Naive thymus-derived CD8-positive, alpha-beta T cell (primary cell): ENCODE measurements at places on chromosomes 5 and 9. TPM values are rescaled to one million over a fixed set of nuclear protein-coding genes. Genes with fewer than 3 reads are reported as not detected.
A peak's percentile ranks its signal among the peaks of the same experiment; 100 is the strongest.

DNA sequence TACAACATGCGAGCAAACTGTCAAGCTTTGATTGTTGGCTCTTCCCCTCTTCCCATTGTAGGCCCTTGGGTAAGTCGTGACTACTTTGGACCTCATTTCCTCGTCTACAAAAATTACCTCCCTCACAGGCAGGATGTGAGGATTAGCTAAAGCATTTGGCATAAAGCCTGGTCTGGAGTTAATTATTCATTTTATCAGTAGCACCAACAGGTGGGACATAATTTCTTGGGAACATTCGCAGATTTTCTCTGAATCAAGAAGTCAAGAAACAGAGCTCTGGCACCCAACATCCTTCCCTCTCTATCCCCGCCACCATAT is 39.9 kb upstream of the SEMA6A start:
- peaks cover 5% of the 10 kb centered on the region for H3K27me3 ChIP-seq
- no peak overlapping the region for H3K27ac ChIP-seq
- H3K4me1 ChIP-seq: no peaks in the 10 kb centered on the region
- no peaks in the 10 kb centered on the region for H3K36me3 ChIP-seq

GRCh38 chr5:132439521-132440089 is 51.0 kb downstream of the IRF1 start:
- H3K4me3 ChIP-seq: peak overlapping the region; percentile 47
- peak overlapping the region; percentile 82 for H3K27ac ChIP-seq

- no peaks in the 10 kb centered on the region for H3K36me3 ChIP-seq
- no peak for DNase-seq
- H3K4me1 ChIP-seq: no peaks in the 10 kb centered on the region
- no peak overlapping the region for H3K27ac ChIP-seq
Observed at GRCh38 chr9:124108216-124108615, 96.6 kb downstream of the LHX2 start.

DNA sequence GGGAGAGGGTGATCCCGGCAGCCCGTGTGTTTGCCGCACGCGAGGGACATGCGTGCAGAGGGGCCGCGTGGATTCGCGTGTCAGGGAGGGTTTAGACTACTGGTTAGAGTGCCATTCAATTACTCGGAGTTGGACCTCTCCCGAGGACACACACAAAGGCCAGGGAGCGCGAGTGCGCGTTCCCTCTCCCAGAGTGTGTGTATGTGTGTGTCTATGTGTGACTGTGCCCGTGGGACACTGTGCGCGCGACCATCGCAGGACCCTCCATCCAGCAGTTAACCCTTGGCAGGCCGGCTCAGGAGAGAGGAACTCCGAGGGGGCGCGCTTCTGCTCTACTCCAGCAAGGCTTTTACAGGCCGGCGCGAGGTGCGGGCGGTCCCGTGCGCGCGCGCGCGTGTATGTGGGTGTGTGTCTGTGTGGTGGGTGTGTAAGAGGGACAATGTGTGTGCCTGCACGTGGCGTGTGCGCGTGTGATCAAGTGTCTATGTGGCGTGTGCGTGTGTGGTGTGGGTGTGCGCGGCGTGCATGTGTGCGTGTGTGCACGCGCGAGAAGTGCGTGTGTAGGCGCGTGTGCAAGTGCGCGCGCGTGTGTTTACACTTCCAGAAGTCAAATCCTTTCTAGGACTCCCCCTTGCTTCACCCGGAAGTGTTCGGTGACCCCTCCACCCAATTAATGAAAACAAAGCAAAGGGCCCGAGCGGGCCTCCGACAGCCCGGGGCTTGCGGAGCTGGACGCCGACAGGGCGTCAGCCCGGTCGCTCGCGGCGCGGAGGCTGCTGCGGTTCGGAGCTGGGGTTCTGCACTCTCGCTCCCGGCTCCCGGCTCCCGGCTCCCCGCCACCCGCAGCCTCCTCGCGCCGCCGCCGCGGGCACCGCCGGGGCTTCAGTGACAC is 75.3 kb upstream of the TBCA start:
- peaks cover 17% of the 10 kb centered on the region for H3K27me3 ChIP-seq
- peak overlapping the region; percentile 91 for H3K4me3 ChIP-seq
- no peak overlapping the region for H3K27ac ChIP-seq
- H3K36me3 ChIP-seq: no peaks in the 10 kb centered on the region
- peaks cover 36% of the 10 kb centered on the region for H3K4me1 ChIP-seq

DNA sequence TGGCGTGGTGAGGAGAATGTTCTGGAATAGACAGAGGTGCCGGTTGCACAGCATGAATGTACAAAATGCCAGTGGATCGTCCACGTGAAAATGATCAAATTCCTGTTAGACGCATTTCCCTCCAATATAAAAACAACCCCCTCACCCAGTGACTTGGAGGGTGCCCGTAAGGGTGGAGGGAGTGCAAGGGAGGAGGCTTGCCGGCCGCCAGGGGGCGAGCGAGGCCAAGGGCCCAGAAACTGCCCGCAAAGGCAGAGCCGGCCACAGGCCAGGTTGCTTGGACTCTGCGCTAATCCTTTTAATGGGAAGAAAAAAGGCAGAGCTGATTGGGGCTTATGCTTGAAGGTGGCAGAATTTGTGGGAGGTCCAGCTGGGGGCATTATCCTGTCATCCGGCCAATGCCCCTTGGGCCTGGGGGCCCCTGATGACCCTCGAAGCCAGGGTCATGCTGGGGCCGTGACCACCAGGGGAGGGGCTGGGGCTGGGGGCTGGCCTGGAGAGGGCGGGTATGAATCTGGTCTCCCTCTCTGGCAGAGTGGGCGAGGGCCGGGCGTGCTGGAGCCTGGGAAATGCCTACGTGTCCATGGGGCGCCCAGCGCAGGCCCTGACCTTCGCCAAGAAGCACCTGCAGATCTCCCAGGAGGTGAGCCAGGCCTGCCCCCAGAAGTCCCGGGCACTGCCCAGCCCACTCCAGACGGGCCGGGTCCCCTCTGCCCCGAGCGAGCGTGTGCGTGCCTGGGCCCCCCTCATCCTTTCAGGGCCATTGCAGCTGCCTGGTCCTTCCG is 12.0 kb downstream of the GPSM1 start:
- no peak overlapping the region for H3K4me3 ChIP-seq
- H3K27ac ChIP-seq: no peak overlapping the region
- H3K27me3 ChIP-seq: no peaks in the 10 kb centered on the region
- no peaks in the 10 kb centered on the region for H3K4me1 ChIP-seq
- no peaks in the 10 kb centered on the region for H3K36me3 ChIP-seq
- DNase-seq: no peak

The SPINK7 gene
- not detected for total RNA-seq

DNA sequence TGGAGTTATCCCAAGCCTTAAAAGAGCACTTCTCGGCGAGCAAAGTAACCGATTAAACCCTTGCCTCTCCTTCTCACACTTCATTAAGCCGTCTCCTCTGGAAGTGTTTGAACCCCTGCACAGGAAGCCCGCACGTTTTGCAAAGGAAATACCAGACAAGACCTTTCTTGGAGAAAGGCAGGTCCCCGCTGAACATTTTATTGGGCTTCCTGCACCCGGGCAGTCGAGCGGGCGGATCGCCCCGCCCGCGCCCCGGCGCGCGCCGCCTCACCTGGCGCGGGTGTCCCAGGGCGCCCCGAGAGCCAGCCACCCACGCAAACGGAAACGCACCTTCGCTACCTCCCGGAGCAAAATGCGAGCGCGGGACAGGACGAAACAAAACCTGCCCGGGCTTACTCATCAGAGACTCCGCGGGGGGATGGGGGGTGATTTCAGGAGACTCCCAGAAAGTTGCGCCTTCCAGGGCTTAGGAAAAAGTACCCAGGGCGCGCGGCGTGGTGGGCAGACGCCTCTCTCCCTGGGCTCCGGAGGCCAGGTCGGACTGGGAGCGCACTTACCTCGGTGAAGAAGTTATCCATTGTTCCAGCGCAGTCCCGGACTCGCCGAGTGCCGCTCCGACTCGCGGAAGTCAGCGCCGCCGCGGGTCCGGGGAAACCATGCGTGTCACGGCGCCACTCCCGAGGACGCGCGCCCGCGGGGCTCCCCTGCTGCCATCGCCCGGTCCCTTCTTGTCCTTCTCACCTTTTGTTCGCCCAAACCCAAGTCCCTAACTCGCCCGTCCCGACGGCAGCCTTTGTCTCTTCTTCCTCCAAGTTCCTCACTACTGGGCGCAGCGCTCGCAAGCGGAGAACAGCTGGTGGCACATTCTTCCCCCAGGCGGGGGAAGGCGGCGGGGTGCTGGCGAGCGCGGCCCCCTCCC is 598 bp downstream of the MYO10 start:
- peak; percentile 3 for DNase-seq
- H3K4me1 ChIP-seq: peaks cover 27% of the 10 kb centered on the region
- H3K27me3 ChIP-seq: peaks cover 71% of the 10 kb centered on the region
- H3K27ac ChIP-seq: no peak overlapping the region
- H3K36me3 ChIP-seq: peaks cover 14% of the 10 kb centered on the region

DNA sequence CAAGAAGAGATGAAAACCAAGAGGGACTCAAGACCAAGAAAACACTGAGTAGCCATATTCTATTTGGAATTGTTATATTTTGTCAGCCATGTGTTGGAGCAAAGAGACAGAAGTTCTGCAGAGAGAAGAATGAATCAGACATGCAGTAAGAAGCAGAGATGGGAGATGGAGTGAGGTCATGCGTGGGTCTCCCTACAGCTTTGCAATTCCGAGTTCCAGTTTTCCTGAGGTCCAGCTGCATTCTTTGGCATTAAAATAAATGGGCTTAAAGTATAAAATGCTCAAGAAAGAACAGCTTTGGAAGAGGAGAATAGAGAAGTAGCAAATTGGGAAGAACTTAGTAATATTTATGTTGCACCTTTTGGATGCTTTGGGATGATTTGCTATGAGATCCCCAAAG is 361.6 kb downstream of the NPR3 start:
- H3K27me3 ChIP-seq: no peaks in the 10 kb centered on the region
- no peaks in the 10 kb centered on the region for H3K4me1 ChIP-seq
- no peak overlapping the region for H3K27ac ChIP-seq
- H3K36me3 ChIP-seq: no peaks in the 10 kb centered on the region
- no peak for DNase-seq
- H3K4me3 ChIP-seq: no peak overlapping the region

GRCh38 chr5:68176802-68177479 is 38.6 kb upstream of the PIK3R1 start:
- H3K27me3 ChIP-seq: no peaks in the 10 kb centered on the region
- H3K36me3 ChIP-seq: no peaks in the 10 kb centered on the region
- H3K27ac ChIP-seq: no peak overlapping the region
- no peaks in the 10 kb centered on the region for H3K4me1 ChIP-seq
- no peak for DNase-seq
- no peak overlapping the region for H3K4me3 ChIP-seq

GRCh38 chr9:124899845-124900244 is 37.9 kb downstream of the ARPC5L start:
- no peak overlapping the region for H3K27ac ChIP-seq
- H3K36me3 ChIP-seq: peaks cover 20% of the 10 kb centered on the region
- H3K4me3 ChIP-seq: no peak overlapping the region
- DNase-seq: no peak
- peaks cover 9% of the 10 kb centered on the region for H3K27me3 ChIP-seq

The ADRA1B gene
- total RNA-seq: not detected

The EIF4EBP3 gene
- 24.5 TPM for total RNA-seq

The PCDH12 gene
- total RNA-seq: not detected

GRCh38 chr9:4375424-4376200 is 75.7 kb upstream of the GLIS3 start:
- H3K36me3 ChIP-seq: no peaks in the 10 kb centered on the region
- DNase-seq: peak; percentile 26
- no peaks in the 10 kb centered on the region for H3K4me1 ChIP-seq
- no peak overlapping the region for H3K4me3 ChIP-seq
- no peak overlapping the region for H3K27ac ChIP-seq
- no peaks in the 10 kb centered on the region for H3K27me3 ChIP-seq

The MEIKIN gene
- total RNA-seq: 2.7 TPM

DNA sequence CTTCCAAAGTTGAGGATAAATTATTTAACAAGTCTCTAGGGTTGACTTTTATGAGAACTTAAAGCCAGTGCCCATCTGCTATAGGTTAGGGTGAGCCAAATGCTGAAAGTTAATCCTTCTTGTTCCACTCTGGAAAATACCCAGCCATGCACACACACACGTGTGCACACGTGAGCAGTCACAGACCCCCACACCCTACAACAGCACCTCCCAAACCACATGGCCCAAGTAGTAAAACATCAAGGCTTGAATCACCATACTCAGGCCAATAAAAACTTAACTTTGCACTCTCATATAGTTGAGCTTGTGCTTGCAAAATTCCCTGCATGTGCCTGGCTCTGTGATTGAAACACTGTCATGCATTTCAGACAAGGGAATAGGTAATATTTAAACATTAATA is 467.6 kb downstream of the ARHGEF28 start:
- H3K27ac ChIP-seq: no peak overlapping the region
- H3K36me3 ChIP-seq: no peaks in the 10 kb centered on the region
- no peak overlapping the region for H3K4me3 ChIP-seq
- H3K4me1 ChIP-seq: no peaks in the 10 kb centered on the region
- H3K27me3 ChIP-seq: no peaks in the 10 kb centered on the region

The AIF1L gene
- not detected for total RNA-seq

DNA sequence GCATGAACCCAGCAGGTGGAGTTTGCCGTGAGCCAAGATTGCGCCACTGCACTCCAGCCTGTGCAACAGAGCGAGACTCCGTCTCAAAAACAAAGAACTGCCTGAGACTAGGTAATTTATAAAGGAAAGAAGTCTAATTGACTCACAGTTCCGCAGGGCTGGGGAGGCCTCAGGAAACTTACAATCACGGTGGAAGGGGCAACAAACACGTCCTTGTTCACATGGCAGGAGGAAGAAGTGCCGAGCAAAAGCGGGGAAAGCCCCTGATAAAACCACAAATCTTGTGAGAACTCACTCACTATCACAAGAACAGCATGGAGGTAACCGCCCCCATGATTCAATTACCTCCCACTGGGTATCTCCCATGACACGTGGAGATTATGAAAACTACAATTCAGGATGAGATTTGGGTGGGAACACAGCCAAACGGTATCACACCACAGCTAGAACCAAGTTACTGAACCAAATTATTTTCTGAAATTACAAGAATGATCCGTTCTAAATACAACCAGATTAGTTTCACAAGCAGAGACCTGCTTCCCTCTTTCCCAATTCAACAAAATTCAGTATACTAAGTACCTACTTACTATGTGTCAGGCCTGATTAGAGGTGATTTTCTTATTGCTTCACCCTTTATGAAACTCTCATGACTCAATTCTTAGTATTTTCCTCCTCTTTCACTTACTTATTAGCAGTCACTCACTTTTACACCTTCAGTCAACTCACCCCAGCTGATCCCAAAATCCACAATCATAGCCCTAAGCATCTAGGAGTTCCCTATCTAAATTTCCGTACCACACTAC is 8.4 kb downstream of the UBTD2 start:
- H3K4me1 ChIP-seq: peaks cover 20% of the 10 kb centered on the region
- H3K27ac ChIP-seq: peak overlapping the region; percentile 84
- DNase-seq: no peak
- H3K27me3 ChIP-seq: no peaks in the 10 kb centered on the region
- H3K36me3 ChIP-seq: peaks cover 6% of the 10 kb centered on the region
- H3K4me3 ChIP-seq: no peak overlapping the region
